ENCODE measurements at places on chromosomes 4 and X. TPM values are rescaled to one million over a fixed set of nuclear protein-coding genes. Genes with fewer than 3 reads are reported as not detected.

DNA sequence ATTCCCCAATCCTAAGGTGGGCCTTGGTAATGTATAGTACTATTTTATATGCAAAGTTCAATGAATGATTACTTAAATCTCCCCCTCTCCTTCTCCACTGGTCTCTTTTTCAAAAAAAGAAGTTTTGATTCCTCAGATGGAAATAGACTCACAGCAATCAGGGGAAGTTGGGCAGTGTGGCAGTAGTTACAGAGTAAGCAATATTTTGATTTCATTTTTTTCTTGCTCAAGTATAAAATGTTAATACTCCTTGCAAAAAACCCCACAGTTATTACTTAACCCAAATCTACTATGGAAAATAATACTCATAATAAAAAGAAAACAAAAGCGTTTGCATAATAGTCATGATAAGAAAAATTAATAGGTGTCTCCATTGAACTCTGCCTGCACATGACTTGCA, 56.9 kb upstream of the CXCL8 start:
- no peak for DNase-seq

DNA sequence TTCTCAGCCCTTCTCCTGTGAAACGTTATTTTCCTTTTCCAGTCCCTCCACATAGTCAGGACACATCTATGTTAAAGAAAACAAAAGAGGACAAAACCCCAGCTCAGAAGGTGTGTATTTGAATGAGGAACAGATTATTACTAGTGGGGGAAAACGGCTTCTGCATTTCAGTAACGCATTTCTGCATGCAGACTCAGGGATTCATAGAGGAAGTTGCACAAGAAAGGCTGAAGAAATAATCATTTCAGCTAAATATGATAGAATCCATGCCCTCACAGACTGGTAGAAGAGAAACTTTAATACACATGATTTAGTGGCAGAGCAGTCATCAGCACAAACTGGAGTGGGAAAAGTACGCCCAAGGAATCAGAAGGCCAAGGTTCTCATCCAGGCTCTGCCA, 270.8 kb upstream of the FGF13 start:
- no peak for DNase-seq

- DNase-seq, result no peak
These were observed 72.6 kb downstream of the NWD2 start for GRCh38 chr4:37317104-37317643.

DNA sequence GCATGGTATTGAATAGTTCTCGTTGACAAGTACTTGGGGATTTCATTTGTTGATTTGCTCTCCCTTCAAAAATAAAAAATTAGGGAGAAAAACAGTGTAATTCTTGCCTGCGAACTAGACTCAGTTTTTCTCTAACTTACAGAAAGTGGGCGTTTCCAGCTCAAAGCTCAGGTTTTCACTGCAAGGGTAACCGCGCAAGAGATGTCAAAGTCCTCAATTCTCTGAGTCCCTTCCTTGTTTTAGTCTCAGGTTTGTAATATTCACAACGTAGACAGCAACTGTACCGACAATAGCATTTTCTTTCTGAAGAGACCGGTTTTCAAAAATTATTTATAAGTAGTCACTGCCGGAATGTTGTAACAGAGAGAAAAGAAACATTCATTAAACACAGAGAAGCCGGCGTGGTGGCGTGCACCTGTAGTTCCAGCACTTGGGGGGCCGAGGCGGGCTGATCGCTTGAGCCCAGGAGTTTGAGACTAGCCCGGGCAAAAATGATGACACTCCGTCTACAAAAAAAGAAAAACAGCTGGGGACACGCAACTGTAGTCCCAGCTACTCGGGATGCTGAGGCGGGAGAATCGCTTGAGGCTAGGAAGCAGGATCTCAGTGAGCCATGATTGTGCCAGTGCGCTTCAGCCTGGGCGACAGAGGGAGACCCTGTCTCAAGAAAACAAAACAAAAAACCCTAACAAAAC, 774 bp downstream of the ZCCHC4 start:
- DNase-seq, result peak; percentile 30

GRCh38 chrX:71095981-71096759, 519 bp downstream of the FOXO4 start:
- DNase-seq, result peak; percentile 88

DNA sequence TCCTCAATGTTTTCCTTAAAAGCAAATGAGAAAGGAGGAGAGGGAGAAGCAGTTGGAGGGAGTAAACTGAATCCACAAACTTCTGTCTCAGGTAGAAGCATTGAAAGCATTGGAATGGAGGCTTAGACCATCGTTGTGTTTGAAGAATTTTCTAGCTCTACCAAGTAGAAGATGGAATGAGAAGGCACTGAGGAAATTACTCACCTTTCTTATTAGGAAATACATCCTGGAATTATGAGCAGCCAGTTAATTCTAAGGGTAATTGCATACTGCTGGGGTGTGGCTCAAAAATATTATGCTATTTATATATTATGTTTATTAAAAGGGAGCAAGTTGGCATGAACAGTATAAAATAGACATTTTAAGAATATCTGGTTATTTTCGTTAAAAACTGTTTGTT, 12.9 kb downstream of the PGM2 start:
- no peak for DNase-seq

DNA sequence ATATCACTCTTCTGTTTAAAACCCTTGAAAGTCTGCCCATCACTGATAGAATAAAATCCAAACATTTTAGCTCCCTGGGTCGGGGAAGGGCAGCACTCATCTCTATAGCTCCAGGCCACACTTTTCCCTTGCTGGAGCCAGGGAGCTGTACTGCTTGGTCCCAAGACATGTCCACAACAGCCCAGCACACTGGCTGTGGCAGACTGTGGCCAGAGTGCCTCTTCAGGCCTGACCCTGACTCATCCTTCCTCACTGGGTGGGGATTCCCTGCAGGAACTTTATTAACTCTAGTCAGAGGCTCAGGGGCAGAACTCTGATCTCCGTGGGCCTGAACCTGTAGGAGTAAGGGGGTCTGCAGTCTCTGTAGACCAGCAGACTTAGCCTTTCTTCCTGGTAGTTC, 69.8 kb upstream of the CAPN6 start:
- DNase-seq, result no peak

- peak; percentile 87 for DNase-seq
These were observed 18.9 kb downstream of the CNGA2 start for GRCh38 chrX:151753313-151754046.

- DNase-seq, result no peak
These were observed 58.0 kb upstream of the CCSER1 start for GRCh38 chr4:90069151-90069550.

GRCh38 chr4:42547805-42548204, 109.1 kb downstream of the ATP8A1 start:
- DNase-seq, result no peak

DNA sequence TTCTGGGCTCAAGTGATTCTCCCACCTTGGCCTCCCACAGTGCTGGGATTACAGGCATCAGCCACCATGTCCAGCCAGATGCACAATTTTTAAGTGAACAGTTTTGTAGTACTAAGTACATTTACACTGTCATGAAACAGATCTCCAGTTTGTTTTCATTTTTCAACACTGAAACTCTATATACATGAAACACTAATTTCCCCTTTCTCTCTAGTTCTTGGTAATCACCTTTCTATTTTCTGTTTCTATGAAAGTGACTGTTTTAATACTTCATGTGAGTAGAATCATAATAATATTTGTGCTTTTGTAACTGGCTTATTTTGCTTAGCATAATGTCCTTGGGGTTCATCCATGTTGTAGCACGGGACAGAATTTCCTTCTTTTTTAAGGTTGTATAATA, 237.4 kb downstream of the CAMK2D start:
- no peak for DNase-seq

DNA sequence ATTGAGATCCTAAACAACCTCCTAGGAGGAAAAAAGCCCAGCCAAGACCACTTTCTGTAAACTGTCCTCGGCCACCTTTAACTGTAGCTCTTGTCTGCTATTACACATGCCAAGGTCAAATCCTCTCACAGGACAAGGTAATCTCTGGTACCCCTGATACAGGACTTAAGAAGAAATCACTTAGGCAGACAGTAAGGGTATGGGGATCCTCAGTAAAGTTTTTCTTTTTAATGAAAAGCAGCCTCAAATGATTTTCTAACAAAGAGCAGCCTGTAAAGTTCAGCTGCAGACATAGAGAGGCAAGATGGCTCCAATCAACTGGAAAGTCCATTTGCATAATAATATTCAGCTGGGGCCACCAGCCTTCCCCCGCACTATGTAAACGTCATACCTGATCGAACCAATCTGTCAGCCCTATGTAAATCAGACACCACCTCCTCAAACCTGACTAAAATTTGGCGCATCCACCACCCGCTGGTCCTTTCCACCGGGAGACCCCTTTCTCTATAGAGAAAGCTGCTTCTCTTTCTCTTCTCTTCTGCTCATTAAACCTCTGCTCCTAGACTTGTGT, 14.6 kb upstream of the MPP1 start:
- no peak for DNase-seq

GRCh38 chrX:154334496-154334895, 38.9 kb downstream of the TKTL1 start:
- DNase-seq, result peak; percentile 78

DNA sequence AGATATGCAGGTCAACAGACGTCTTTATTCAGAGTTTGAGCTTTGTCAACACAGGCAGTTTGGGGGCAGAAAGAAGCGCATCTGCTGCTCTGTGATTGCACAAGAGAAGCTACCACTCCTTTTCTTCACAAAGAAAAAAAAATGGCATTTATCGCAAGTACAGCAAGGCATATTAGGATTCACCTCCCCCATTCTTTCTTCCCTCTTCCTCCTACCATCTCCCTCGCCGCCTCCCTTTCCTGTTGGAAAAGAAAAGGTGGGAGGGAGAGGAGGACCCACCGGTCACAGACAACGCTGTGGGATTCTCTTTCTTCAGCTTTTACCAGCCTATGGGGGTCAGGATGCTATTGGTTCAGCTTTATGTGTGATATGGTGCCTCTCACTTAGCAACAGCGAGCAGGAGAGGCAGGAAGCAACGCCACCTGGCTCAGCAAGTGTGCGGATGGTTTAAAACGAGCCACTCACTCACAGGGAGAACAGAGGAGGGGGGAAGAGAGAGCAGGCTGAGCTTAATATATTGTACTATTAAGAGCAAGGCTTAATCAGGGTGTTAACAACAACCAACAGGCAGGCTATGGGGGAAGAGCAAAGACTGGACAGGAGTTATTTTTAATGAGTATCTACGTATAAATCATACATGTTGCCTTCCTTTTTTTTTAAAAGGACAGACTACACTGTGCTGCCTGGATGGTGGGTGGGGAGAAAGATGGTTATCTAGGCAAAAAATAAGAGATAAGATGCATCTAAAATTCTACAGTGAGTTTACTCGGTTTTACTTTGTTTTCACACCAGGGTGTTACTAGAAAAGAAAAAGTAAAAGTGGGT, 104.7 kb downstream of the MAML3 start:
- DNase-seq, result no peak

GRCh38 chr4:134777606-134778005, 576.0 kb upstream of the PABPC4L start:
- no peak for DNase-seq

DNA sequence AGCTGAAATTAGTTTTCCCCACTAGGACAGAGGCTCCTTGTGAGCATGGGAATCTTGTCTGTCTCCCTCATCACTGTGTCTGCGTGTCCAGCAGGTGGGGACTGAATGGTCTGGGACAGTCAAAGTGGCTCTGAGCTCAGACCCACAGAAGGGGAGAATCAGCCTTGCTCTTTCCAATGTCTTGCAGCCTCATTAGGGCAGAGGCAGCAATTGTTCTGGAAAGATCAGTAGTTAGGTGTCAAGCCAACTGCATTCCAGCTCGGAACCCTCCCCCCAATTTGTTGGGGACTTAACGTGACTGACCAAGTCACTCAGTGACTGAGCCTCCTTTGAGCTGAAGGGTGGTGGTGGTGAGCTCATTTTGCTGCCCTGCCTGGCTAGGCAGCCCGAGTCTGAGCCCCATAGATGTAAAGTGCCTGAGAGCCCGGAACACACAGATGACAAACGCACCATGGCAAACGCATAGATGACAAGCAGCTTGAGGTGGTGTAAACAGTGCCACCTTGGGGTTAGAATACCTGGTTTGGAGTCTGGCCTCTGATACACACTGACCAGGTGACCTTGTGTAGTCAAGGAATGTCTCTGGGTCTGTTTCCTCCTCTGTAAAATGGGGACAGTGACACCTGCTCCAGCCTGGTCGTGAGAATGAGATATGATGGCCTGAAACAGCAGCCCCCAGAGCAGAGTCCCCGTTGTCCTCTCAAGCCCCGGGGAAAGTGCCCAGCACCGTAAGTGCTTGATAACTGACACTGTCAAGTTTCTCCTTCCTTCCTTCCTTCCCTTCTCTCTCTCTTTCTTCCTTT, 2.7 kb upstream of the SORCS2 start:
- peak; percentile 65 for DNase-seq

GRCh38 chr4:89307178-89307445, 488 bp downstream of the GPRIN3 start:
- DNase-seq, result peak; percentile 55

DNA sequence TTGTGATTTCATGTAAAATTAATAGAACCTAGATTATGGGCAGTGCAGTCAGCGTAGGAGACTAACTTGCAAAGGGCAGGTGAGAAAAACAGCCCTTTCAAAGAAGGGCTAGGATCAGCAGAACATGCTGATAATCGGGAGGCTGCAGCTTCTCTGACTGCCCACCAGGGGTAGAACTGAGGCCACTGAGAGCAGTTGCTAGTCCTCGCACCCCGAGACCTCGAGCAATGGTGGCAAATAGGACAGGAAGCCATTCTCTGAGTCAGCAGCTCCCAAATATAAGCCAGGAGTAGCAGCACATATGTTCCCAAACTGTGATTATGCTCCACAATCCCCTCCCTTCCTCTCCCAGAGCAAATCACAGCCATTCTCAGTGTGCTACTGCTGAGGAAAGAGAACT, 186.5 kb downstream of the MSL3 start:
- DNase-seq, result peak; percentile 43

- no peak for DNase-seq
These were observed 180.7 kb downstream of the CEP135 start for GRCh38 chr4:56129431-56129861.

DNA sequence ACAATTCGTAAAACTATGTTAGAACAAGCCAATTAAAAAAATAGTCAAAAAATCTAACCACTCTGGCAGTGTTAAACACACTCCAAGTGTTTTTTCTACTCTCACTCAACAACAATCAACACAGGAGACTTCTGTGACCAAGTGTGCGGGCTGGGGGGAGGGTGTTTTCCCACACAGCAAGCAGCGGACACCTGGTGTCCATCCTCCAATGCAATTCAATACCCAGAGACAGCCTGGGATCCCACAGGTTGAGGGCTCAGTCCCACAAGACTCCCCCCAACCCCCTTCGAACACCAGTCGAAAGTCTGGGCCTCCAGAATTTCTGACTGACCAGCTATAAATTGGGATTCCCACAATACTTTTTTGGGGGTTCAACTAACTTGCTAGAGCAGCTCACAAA, 8.3 kb upstream of the PIM2 start:
- no peak for DNase-seq

- no peak for DNase-seq
These were observed 40.0 kb downstream of the TXK start for GRCh38 chr4:48093991-48094416.

MAP7D2 gene
- total RNA-seq, result under 0.01 TPM

DCLK2 gene
- 11.6 TPM for total RNA-seq

PIR gene
- 15.9 TPM for total RNA-seq

STK32B gene
- 2.7 TPM for total RNA-seq

GYG2 gene
- total RNA-seq, result 6.2 TPM

RAB33A gene
- 6.2 TPM for total RNA-seq

HPGD gene
- total RNA-seq, result not detected

GABRE gene
- 32.1 TPM for total RNA-seq

F8A3 gene
- 0.88 TPM for total RNA-seq
